NT2/D1 (cell line): ENCODE measurements at places on chromosomes 6 and 20.

- no peak for DNase-seq
These were observed 42.9 kb upstream of the BHLHE23 start for GRCh38 chr20:63049561-63050221.

GRCh38 chr20:51140671-51141070 is 117.8 kb upstream of the KCNG1 start:
- DNase-seq = no peak

- no peak for DNase-seq
These were observed 68.5 kb upstream of the SASH1 start for GRCh38 chr6:148273962-148274752.

GRCh38 chr6:49001856-49002541 is 461.1 kb downstream of the MMUT start:
- DNase-seq = no peak

DNA sequence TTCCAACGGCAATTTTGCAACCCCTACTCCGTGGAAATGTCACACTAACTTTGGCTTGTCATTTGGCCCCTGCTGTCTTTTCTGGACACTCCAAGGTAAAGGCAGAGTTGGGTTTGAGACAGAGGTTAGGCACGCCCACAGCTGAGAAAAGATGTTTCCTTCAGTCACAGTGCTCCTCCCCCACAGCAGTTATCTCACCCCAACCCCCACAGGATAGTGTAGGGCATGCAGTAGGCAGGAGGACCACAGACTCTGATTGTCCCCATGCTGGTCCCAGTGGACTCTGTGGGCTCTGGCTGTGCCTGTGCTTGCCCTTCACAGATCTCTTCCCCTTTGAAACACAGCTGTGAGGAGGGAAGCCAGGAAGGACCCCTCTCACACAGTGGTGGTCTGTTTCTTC is 124.0 kb upstream of the CARMIL1 start:
- DNase-seq = no peak

- DNase-seq = no peak
These were observed 569.7 kb upstream of the CITED2 start for GRCh38 chr6:139944131-139944530.

DNA sequence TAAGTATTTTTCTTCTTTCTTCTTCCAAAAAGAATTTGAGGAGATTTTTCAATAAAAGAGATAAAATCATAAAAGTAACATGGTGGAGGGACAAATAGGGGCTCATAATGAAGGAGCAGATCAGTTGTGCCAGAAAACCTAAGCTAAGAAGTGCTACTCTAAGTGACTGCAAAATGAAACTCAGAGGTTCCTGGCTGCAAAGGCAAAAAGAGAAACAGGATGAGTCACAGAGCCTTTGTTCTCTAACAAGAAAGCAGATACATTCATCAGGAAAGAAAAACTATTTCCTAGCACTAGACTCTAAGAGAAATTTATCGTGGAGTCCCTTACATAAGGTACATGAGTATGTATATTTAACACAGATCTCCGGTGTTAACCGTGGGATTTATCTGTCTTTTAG is 49.8 kb downstream of the TSHZ2 start:
- DNase-seq = no peak

GRCh38 chr6:19898141-19898740 is 61.1 kb downstream of the ID4 start:
- no peak for DNase-seq

GRCh38 chr6:100726666-100727065 is 154.5 kb downstream of the ASCC3 start:
- DNase-seq = no peak

DNA sequence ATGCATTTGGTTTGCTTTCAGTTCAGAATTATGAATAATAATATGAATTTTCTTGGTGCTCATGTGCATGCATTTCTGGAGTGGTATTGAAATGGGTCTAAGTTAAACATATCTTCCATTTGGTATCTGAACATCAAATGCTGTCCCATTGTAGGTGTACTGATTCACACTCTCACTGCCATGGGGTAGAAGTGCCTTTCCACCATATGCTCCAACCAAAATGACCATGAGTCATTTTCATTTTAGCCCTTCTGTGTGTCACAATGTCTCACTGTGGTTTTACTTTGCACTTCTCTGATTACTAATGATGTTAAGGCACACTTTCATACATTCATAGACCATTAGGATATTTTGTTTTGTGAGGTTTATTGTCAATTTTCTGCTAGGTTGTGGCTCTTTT is 211.9 kb downstream of the HAO1 start:
- DNase-seq = no peak

- no peak for DNase-seq
These were observed 28.1 kb upstream of the AHI1 start for GRCh38 chr6:135525594-135525993.

DNA sequence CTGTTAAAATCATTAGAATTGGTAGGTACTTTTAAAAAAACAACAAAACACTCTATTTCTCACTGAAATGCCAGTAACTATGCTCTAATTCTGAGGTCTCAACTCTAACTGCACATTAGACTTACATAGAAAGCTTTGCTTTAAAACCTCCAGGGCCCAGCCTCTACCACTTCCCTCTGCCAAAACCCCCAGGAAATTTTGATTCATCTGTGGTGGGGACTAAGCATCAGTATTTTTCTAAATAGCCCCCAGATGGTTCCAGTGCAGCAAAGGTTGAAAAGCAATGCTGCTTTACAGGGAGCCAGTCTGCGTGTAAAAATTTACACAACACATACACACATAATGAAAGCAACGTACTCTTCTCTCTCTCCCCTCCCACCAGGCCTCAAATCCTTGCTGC is 3.8 kb downstream of the TBC1D32 start:
- no peak for DNase-seq

DNA sequence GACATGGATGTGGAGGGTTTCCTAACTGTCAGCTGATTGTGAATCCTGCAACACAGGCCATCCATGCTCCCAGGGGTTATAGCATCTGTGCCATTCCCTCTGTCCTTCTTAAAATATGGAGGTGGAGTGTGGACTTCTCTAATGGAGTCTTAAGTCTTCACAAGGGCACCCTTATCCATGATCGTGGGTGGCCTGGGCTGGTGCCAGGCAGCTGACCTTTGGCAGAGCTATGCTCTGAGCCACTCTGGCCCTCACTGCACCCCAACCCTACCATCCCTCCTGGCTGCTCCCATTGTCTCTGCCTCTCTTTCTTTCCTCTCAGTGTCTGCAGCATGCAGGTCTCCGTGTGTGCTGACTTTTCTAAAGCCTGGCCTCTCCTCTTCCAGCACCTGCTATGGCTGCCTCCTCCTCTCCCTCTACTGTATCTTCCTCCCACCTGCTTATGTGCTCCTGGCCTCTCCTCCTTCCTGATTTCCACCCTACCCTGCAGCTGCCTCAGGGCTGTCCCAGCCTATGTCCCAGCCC is 11.2 kb upstream of the PCMTD2 start:
- no peak for DNase-seq

DNA sequence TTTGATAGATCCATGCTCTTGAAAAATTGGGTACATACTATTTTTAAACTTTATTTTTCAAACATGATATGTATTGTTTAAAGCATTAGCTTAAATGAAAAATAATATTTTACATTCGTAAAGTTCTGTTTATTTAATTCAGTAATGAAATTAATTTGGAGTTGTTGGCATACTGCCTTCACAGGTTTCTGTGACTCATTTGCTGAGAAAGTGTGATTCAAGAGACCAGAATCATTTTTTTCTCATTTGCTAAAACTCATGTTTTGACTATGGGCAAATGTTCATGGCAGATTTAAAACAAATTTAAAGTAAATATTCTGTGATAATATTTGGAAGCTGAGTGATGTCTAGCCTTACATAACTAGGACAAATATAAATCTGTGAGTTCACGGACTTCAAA is 230.4 kb downstream of the BCKDHB start:
- DNase-seq = no peak

DNA sequence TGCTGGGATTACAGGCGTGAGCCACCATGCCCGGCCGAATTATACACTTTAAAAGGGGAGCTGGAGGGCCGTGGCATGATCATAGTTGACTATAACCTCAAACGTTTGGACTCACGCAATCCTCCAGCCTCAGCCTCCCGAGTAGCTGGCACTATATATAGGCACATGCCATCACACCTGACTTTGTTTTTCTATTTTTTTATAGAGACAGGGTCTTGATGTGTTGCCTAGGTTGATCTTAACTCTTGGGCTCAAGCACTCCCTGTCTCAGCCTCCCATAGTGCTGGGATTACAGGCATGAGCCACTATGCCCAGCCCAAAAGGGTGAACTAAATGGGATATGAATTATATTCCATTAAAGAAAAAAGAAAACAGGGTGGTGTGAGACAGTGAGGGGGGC is 7.8 kb downstream of the PTGIS start:
- no peak for DNase-seq

DNA sequence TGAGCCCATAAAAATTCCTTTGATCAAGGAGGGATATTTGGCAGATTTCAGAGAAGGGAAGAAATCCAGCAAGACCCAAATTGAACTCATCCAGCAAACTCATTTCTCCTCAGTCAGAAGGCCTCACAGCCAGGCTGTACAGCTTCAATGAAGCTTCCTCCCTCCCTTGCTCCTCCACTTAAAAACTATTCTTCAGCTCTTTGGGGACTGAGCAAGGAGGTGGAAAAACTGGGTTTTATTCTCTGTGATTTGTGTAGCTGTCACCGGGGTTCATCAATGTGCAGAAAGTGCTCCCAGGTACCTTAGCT is 158.7 kb upstream of the ZNF184 start:
- no peak for DNase-seq

DNA sequence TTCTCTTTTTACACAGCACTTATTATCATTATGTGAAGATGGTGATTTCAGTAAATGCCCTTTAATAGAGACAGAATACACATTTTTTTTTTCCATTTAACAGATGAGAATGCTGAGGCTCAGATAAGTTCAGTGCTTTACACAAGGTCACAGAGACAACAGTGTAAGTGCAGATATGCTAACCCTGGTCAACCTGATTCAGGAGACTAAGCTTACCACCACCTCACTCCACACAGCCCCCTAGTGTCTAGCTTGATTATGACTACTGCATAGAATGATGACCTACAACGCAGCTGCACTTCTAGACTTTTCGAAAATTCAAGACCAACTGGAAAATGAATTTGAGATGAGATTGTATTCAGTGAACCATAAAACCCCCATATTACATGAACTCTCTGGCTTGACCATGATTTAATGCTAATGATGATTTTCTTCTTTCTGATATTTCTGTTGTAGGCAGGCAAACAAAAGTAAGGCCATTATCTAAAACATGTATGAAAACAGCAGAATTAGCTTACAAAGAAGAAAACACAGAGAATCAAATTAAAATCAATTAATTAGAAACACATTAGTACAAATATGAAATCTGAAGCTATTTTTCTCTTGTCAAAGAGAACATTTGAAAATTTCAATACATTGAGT is 212.1 kb upstream of the PHACTR1 start:
- peak; percentile 9 for DNase-seq

DNA sequence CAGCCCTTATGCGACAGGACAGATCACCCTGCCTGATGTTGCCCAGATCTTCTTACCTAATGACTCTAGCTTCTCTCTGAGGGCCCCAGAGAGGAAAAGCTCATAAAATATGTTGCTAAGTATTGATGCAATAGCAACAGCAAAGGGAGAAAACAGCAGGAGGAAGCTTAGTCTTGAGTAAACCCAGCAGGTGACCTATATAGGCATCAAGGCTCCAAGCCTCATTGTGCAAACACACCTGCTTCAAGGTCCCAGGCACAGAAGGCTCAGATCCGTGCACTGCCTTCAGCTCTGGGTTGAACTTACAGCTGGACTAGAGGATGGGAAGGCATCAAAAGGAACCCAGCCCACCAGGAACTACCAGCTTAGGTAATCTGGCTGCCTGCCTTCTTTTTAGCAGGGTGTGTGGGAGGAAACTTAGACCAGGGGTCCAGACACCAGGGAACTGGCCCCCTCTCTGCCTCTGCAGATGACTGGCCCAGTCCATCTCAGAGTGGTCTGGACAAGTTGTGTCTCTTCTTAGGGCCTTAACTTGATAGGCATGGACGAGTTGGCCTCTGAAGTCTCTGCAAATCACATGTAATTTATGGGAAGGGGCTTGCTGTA is 34.4 kb downstream of the TGM3 start:
- no peak for DNase-seq

DNA sequence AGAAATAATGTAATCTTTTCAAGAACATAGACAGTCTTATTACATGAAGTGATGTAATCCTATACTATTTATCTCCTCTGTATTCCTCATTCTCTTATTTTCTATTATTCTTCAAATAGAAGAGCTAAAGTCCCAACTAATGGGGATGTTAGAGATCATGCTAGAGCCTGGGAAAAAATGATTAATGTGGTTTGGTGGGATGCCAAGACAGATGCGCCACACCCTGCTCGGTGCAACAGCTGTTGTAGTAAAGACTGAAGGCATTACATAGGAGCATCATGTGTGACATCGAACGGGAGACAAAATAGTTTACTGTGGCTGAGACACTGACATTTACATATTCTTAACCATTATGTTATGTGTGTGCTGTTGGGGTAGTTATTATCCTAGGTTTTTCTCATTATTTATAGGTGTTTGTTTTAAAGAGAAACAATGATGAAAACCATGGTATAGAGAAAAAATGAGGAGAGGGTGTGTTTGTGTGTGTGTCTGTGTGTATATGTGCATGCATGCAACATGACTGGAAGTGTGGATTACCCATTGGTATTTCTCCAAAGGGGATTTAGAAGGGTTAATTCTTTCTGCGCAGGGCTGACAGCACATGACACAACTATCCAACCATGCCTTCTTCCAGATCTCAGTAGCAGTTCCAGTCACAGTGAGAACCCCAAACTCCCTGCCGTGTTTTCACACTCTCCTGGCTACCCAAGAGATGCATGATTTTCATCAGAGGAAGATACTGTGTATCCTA is 155.3 kb downstream of the EYA4 start:
- DNase-seq = no peak

DNA sequence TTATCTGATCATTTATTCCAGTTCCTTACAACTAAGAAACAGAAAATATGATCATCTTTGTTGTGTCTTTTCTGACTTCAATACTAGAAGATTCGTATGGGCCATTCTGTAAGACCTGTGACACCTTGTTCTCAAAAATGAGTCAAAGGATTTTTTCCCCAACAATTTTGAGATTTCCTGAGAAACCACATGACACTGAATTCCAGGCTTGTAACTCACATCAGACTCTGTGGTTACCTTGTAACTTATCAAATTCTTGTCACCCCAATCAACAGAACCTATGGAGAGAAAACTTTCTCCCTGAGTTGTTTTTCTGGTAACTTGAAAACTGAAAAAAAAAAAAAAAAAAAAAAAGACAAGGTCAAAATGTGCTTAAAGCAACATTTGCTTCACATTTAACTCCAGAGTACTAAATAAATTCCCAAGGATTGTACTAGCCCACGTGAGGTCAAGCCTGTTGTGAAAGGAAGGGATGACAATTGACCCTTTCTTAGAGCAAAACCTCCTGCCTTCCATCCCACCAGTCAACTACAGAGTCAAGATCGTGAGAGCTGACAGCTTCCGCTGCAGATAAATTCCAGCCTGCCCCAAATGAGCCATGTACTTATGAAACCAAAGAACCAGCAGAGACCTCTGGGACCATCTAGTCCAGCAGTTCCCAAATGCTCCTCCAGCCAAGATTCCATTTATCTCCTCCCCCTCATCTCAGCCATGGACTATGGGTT is 140.3 kb downstream of the TBX18 start:
- no peak for DNase-seq

- DNase-seq = no peak
These were observed 128.3 kb downstream of the MAP3K7 start for GRCh38 chr6:90458353-90459224.

- DNase-seq = no peak
These were observed 2.7 kb downstream of the PSMG4 start for GRCh38 chr6:3261518-3261820.

- DNase-seq = no peak
These were observed 154.1 kb upstream of the MMS22L start for GRCh38 chr6:97437087-97437486.
